Dermis microvascular lymphatic vessel endothelial cell (primary cell): ENCODE measurements at places on chromosomes 4 and X. TPM values are rescaled to one million over a fixed set of nuclear protein-coding genes. Genes with fewer than 3 reads are reported as not detected.

Gene ODAPH
- total RNA-seq, result not detected in 2 replicates

Gene RLIM
- 36.8 and 36.9 TPM in 2 replicates for total RNA-seq

Gene SSX4B
- not detected in 2 replicates for total RNA-seq

Gene HTR2C
- total RNA-seq, result not detected in 2 replicates

Gene TCEAL6
- total RNA-seq, result not detected in 2 replicates

Gene FAM50A
- 43.9 and 60.2 TPM in 2 replicates for total RNA-seq

Gene FAM47B
- not detected in 2 replicates for total RNA-seq

Gene FOXR2
- total RNA-seq, result not detected in 2 replicates

Gene PLAC8
- 0.25 and 0.39 TPM in 2 replicates for total RNA-seq

Gene GABRQ
- total RNA-seq, result not detected in 2 replicates

Gene CD99
- total RNA-seq, result 199 and 231 TPM in 2 replicates
